ENCODE measurements at places on chromosomes 4 and X.

DNA sequence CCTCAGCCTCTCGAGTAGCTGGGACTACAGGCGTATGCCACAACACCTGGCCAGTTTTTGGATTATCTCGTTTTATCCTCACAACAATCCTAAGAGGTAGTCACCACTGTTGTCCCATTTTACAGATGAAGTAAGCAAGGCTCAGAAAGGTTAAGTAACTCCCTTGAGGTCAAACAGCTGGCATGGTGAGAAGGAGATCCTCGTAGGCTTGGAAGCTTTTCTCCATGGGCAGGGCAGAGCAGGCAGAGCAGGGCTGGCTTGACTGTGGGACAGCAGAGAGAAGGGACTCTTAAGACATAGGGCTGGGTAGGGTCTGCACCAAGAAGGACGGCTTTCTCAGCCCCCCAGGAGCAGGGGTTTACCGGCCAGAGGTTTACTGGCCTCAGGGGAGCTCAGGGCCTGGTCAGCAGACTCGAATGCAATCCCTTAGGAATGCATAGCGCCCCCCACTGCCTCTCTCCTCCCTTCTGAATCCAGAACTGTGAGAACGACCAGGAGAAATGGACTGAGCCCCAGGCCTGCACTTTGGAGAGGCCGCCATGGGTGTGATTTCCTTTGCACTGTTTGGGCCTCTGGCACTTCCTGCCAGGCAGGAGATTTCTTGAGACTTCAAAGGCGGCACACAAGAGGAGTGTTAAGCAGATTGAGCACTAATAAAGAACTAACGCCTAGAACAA, 14.0 kb upstream of the CDKN2AIP start:
- DNase-seq, result no peak

- no peak for DNase-seq
Observed at GRCh38 chrX:120749141-120749846, 119.4 kb upstream of the C1GALT1C1 start.

GRCh38 chr4:53981567-53981966, 82.8 kb downstream of the CHIC2 start:
- DNase-seq, result no peak

- DNase-seq, result no peak
Observed at GRCh38 chr4:74480267-74480666, 35.3 kb downstream of the AREG start.

GRCh38 chr4:55110131-55110530, 15.3 kb downstream of the KDR start:
- no peak for DNase-seq

GRCh38 chrX:130915302-130915701, 12.3 kb upstream of the ENOX2 start:
- DNase-seq, result no peak

DNA sequence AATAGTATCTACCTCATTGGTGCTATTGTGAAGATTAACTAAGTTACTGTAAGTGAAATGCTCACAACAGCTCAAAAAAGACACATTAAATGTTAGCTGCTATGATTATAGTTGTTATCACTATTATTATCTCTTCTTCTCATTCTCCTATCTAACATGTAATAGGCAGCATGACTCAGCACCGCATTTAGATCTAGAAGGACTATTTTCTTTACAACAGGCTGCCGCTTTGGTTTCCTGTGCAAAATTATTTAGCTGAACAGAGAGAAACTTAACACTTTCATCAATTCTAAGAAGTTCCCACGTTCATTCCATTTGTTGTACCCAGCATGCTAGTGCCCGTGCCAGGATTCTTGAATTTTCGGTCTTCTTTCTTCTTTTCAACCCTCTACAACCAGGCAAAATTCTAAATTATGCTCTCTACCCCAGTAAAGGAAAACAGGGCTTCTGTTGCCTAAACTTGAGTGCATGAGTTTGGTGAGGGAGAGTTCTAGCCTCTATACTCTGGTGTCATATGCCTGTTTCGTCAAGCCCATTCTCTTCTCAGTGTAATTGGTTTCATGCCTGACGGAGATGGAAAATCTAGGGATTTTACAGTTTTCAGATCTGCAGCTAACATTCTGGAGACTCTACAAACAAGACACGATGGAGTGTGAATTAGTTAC, 378.9 kb downstream of the PPP1R2C start:
- DNase-seq, result no peak

DNA sequence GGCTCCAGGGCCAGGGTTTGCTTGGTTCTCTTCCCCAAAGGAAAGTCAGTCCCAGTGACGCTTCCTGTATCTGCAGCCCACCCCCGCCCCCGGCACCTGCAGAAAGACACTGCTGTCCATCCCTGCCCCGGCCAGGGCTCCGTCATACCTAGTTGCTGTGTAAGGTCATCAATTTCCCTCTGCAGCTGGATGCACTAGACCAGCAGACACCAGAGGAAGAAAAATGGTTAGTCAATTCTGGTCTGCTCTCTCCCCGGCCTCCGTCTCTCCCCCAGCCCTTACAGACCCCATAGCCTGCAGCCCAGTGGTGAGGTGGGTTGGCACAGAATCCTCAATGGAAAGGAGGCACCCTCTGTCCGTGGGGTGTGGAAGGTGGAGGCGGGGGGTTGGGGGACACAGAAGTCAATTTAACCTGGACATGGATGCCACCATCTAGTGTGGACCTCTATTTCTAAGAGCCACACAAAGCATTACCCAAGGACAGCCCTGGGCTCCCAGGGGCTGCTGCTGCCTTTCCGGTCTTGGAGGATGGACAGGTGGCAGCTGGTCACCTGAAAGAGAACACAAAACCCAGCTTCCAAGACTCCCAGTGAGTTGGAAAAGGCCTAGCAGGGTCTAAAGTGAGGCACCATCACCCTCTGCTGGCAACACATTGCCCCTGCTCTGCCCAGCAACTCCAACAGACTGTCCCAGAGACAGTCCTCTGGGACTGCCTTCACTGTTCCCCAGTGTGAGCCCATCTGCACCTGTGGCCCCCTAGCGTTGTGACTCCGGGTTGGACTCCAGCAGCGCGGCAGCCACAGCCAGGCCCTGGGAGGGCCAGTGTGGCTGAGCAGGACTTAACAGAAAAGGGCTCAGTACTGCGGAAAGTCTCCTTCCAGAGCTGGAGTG, 40.2 kb upstream of the NHSL2 start:
- DNase-seq, result no peak

GRCh38 chr4:25234390-25235370, 847 bp downstream of the PI4K2B start:
- no peak for DNase-seq

DNA sequence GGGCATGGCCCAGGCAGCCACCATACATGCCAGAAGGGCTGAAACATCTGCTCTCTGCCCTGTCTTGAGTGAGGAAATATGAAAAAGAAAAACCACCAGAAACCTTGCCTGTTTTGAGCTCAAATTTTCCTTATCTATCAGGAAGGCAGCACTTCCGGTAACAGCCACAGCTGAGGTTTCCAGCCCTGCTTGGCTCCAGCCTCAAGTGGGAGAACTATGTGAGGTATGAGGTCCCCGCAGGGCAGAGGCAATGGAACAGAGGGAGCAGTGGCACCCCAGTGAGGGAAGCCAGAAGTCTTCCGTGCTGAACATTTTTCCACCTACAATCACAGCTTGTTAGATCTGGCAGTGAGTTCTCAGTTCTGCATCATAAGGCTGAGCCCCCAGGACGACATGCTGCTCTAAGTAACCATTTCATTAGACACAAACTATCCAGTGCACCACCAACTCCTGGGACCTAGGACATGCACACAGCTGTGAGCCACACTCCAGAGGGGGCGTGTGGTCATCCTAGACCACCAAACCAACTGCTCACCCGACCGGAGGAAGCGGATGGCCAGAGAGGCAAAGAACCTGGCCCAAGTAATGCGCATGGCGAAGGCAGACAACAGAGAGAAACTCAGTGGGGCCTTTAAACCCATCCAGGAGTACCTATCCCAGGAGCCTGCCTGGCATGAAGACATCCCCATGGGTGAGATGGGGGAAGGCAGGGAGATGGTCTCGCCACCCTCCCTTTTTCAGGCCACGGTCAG, 22.6 kb downstream of the WDR1 start:
- DNase-seq, result no peak

- DNase-seq, result no peak
Observed at GRCh38 chr4:122715221-122715620, 17.3 kb upstream of the BBS12 start.

GRCh38 chr4:2913168-2913567, 50.0 kb downstream of the NOP14 start:
- DNase-seq, result no peak

GRCh38 chr4:120730777-120731320, 191.7 kb downstream of the PRDM5 start:
- no peak for DNase-seq

DNA sequence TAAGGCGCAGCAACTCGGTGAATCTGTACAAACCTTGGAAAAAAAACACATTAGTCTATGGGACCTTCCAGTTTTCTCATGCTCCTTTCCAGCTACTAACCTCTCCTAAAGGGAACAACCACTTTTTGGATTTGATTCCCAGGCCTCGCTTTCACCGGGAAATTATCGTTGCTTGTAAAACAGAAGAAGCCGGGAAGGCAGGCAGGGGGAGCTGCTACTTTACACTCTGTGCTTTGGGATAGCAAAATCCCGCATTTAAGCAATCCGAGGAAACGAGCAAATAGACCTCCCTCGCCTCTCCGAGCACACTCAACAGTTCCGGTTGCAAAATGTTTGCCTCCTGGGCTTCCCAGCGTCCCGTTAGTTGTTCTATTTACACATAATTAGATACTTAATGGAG, 1.2 kb downstream of the CD38 start:
- DNase-seq, result no peak

DNA sequence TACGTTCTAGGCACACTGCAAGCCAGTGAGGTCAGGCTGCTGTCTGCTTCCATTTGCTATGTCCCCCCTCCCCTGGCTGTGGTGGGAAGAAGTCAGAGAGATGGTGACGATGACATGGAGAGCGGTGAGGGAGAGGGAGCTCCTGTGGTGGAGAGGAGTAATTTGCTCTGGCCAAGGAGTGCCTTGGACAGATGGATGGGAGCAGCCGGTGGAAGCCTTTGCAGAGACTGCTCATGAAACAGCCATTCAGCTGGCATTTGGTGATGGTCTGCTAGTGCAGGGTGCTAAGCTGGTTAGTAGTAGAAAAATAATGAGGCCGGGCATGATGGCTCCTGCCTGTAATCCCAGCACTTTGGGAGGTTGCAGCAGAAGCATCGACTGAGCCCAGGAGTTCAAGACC, 124.1 kb downstream of the FHDC1 start:
- DNase-seq, result no peak
